ENCODE measurements at places on chromosomes 3 and 15.

DNA sequence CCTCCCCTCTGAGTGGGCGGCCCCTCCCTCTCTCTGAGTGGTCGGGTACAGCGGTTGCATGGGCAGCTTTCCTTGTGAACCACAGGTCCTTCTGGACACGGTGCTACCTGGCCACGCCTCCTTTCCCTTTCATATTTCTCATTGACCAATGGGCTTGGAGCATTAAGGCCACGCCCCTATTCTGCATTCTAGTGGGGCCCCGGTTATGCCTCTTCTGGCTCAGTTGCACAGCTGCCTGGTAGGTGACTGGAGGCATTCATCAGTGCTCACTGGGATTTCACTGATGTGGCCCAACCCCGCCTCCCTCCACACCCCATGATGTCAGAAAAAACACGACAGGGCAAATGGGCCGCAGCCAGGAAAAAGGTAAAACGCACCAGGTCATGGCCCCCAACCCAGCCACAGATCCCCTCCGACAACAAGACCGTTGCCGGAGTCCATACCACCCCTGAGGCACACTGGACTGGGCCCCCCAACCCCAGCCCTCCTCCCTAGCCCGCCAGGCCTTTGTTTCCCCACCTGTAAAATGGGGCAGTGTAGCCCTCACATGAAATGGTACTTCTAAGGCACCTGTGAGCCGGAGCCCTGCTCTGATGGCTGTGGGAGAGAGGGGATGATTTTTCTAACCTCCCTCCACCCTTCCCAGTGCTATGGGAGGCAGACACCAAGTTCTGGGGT, 26.3 kb downstream of the NGRN start:
- DNase-seq: peak; percentile 38

- DNase-seq: no peak
Observed at GRCh38 chr3:124862006-124862405, 25.2 kb downstream of the ITGB5 start.

DNA sequence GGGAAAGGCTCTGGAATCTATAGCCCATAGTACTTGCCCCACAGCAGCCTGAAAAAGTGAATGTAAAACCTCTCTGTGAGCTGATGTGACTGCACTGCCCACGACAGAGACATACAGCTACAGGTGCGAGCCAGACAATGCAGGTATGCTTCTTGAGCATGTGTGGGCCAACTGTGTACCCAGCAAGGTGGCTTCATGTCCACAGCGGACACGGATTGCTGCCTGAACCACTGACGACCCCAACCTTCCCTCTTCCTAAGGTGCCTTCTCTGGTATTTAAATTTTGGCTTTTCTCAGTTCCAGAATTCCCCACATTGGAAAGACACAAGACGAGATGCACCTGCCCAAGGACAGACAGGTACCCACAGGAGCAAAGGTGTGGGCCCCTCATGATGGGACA, 65.8 kb downstream of the SCN5A start:
- no peak for DNase-seq

GRCh38 chr3:157475921-157476414, 27.2 kb downstream of the VEPH1 start:
- no peak for DNase-seq

- no peak for DNase-seq
Observed at GRCh38 chr3:70716832-70717231, 404.4 kb upstream of the MDFIC2 start.

DNA sequence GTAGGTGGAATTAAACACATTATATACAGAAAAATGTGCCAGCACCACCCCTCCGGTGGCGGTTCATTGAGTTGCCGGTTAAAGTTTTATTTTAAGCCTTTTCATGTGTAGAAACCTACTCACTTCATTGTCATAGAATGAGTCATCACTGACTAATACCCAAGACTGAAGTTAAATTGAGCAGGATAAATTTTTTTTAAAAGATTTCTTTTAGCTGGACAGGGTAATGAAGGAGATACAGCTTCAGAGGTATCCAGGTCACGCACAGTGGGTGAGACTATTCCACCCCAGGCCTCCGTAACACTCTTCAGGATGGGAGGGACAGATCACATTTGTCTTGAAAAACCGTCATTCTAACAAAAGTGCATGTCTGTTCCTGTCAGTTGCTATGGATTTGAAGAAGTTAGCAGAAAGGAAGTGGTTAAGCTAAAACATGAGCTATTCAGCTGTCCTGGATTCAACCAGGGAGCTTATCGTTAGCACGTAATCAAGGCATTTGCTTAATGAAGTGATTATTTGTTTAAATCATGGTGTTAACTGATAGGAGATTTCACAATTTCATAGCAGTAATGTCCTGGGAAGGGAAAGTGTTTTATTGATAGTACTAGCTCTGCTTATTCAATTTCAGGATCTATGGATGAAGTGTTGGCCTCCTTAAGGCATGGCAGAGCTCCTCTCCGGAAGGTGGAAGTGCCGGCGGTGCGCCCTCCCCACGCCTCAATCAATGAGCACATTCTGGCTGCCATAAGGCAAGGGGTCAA, 23.4 kb downstream of the WHAMM start:
- DNase-seq: peak; percentile 38

- DNase-seq: no peak
Observed at GRCh38 chr3:127608362-127608718, 10.1 kb downstream of the MCM2 start.

DNA sequence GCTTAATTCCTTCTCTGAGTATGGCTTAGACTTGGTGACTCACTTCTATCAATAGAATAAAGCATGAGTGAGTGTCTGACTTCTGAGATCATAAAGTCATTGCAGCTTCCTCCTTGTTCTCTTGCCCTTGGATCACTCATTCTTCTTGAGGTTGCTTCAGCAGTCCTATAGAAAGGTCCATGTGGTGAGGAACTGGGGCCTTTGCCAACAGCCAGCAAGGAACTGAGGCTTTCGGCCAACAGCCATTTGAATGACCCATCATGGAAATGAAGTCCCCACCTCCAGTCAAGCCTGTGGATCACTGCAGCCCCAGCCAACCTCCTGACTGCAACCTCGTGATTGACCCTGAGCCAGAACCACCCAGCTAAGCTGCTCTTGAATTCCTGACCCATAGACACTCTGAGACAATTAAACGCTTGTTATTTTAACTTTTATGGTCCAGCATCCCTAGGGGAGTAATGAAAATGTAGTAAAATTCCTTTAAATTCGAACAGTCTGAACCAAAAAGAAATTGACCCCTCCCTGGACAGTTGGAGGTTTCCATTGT, 84.5 kb downstream of the WDR76 start:
- DNase-seq: no peak

DNA sequence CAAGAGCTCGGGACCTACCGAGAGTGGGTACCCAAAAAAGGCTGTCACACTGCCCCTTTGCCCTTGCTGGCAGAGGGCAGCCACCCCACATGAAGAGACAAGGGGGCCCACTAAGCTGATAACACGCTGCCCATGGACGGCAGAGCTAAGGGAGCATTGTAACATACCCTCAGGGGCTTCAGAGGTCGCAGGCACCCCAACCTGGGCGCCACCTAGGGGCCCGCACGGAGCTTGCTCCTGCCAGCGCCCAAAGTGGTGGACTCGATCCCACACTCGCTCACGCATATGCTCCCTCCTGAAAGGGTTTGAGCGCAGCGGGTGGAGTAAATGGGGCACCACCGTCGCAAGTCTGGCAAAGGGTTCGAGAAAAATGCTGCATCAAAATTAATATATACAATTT, 975.4 kb downstream of the ZPLD1 start:
- DNase-seq: no peak

- no peak for DNase-seq
Observed at GRCh38 chr3:10680796-10681195, 135.2 kb upstream of the SLC6A11 start.

Measured in activated CD8-positive, alpha-beta T cell treated with anti-CD3 and anti-CD28 coated beads, Interleukin-2, amount 10 ng/mL, durations not matched to agents 7 days and 5 days (primary cell).